ENCODE measurements at places on chromosomes 4 and X.

DNA sequence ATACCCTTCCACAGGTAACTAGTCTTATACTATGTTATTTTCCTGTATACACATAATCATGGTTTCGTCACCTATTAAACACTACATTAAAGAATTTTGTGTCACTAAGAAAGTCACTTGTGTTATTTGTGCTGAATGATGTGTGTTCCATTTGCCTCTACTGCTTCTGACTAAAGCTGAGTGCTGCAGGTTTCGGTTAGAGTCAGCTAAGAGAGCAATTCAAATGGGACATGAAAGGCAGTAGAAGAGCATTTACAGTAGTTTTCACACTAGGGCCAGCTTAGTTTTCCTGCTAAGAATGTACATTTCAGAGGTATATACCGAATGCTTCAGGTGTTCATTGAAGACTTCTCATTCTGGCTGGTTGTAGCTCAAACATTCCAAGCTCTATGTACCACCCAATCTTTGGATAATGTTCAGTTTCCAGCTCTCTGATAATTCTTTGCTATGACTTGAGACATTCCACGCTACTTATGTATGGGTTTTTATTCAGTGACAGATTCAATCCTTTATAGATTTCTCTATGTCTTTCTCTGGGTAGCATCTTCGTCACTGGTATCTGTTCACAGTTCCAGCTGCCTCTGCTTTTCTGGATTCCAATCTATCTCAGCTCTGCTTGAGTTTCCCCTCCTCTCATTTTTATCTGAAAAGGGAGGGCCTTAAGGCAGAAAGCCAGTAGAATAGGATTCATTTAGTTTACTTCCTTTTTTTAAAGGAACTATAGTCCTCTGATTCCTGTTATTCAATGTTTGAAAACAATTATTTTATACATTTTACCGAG, 164.4 kb downstream of the CXXC4 start:
- no peaks in the 10 kb centered on the region for H3K4me1 ChIP-seq
- no peaks in the 10 kb centered on the region for H3K36me3 ChIP-seq
- H3K27ac ChIP-seq, result no peak overlapping the region
- no peaks in the 10 kb centered on the region for H3K27me3 ChIP-seq
- no peak for DNase-seq

GRCh38 chrX:131747173-131747572, 203.3 kb downstream of the OR13H1 start:
- H3K4me1 ChIP-seq, result no peaks in the 10 kb centered on the region
- no peak overlapping the region for H3K4me3 ChIP-seq
- H3K27ac ChIP-seq, result no peak overlapping the region
- no peaks in the 10 kb centered on the region for H3K27me3 ChIP-seq
- no peak for DNase-seq

- H3K4me1 ChIP-seq, result no peaks in the 10 kb centered on the region
- no peak for DNase-seq
- H3K27me3 ChIP-seq, result no peaks in the 10 kb centered on the region
- H3K27ac ChIP-seq, result no peak overlapping the region
- H3K4me3 ChIP-seq, result no peak overlapping the region
- no peaks in the 10 kb centered on the region for H3K36me3 ChIP-seq
Measured at GRCh38 chr4:54014666-54015160, 49.7 kb downstream of the CHIC2 start.

GRCh38 chrX:21398426-21398825, 24.2 kb downstream of the CNKSR2 start:
- H3K4me3 ChIP-seq, result no peak overlapping the region
- no peak for DNase-seq
- H3K4me1 ChIP-seq, result no peaks in the 10 kb centered on the region
- H3K36me3 ChIP-seq, result no peaks in the 10 kb centered on the region

- H3K36me3 ChIP-seq, result no peaks in the 10 kb centered on the region
- H3K4me3 ChIP-seq, result no peak overlapping the region
- DNase-seq, result no peak
- peaks cover 6% of the 10 kb centered on the region for H3K4me1 ChIP-seq
- no peaks in the 10 kb centered on the region for H3K27me3 ChIP-seq
- H3K27ac ChIP-seq, result no peak overlapping the region
Measured at GRCh38 chr4:74093981-74094623, 4.9 kb downstream of the CXCL2 start.

GRCh38 chr4:148776941-148777340, 334.7 kb upstream of the NR3C2 start:
- H3K27me3 ChIP-seq, result no peaks in the 10 kb centered on the region
- no peaks in the 10 kb centered on the region for H3K4me1 ChIP-seq
- H3K36me3 ChIP-seq, result no peaks in the 10 kb centered on the region
- H3K4me3 ChIP-seq, result no peak overlapping the region
- no peak overlapping the region for H3K27ac ChIP-seq

DNA sequence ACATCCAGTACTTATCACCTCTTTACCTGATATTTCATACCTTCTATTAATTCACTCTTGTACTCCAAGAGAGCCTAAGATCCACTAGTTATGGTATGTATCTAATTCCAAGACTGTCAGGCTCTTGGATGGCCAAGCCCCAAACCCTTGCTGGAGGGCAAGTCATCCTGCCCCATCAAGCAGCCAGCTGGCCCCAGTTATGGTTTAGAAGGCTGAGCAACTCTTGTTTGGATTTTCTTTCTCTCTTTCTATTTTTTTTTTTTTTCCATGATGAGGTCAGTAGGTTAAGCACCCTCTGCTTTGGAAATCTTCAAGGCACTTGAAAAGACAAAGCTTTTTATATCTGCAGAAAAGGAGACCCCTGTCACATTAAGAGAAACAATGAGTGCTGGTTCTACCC, 10.9 kb upstream of the FGF16 start:
- DNase-seq, result no peak
- H3K4me1 ChIP-seq, result no peaks in the 10 kb centered on the region
- no peak overlapping the region for H3K27ac ChIP-seq
- no peaks in the 10 kb centered on the region for H3K36me3 ChIP-seq

DNA sequence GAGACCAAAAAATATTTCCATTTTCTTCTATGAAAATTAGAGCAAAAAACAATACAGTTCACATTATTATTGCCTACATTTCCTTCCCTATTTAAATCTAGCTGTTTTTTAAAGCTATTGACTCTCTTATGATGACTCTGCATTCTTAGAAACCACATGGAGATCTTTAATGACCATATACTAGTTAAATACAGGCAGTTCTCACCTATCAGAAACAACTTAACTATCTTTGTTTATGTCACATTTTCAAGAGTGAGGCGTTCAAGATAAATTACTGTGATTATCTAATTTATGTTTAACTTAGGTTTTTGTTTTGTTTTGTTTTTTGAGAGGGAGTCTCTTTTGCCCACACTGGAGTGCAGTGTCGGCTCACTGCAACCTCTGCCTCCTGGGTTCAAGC, 3.0 kb downstream of the CISD2 start:
- no peak overlapping the region for H3K4me3 ChIP-seq
- DNase-seq, result no peak
- H3K27me3 ChIP-seq, result no peaks in the 10 kb centered on the region
- peaks cover 20% of the 10 kb centered on the region for H3K4me1 ChIP-seq

GRCh38 chr4:8261851-8262535, 7.6 kb upstream of the HTRA3 start:
- H3K36me3 ChIP-seq, result no peaks in the 10 kb centered on the region
- H3K27me3 ChIP-seq, result no peaks in the 10 kb centered on the region
- no peak for DNase-seq
- no peak overlapping the region for H3K27ac ChIP-seq
- peaks cover 14% of the 10 kb centered on the region for H3K4me1 ChIP-seq
- no peak overlapping the region for H3K4me3 ChIP-seq

DNA sequence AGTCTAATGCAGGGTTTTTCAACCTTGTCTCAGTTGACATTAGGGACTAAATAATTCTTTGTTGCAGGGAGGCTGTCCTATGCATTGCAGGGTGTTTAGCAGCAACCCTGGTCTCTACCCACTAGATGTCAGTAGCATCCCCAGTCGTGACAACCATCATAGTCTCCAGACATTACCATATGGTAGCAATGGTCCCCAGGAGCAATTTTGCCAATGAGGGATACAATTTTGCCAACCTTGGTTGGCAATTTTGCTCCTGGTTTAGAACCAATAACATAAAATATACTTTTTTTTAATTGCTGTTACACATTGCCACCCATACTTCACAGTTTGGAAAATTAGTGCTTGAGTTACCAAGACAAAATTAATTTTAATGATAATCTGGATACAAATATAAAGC, 6.0 kb downstream of the EREG start:
- peaks cover 5% of the 10 kb centered on the region for H3K4me1 ChIP-seq
- no peak overlapping the region for H3K27ac ChIP-seq
- no peak for DNase-seq
- H3K4me3 ChIP-seq, result no peak overlapping the region

DNA sequence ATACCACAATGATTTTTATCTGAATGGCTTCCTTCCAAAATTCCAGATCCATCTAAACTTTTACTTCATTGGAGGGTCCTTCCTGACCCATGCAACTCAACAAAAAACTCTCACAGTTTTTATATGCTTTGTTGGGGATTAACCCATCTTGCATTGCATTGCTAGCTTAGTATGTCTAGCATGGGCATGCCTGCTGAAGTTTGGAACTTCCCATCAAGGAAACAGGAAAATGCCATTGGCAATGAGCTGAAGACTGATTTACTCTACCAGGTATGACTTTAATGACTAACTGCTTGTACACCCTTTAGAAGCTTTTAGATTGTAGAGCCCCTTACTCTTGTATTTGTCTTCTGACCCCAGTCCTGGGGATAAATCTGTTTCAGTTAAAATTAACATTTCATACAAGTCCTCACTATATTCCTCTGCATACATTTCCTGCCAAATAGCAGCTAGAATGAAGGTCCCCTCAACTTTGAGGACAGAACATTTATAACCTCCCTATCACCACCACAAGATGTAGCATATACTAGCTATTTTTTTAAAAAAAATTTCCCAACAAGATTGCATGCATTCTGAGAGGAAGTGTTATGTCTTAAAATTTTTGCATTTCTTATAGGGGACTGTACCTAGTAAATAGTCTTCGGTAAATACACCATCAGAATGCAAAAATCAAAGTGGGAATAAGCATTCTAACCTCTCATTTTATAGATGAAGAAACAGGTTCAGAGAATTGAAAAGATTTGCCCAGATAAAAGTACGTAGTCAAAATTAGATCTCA, 52.5 kb upstream of the ATXN3L start:
- H3K27me3 ChIP-seq, result no peaks in the 10 kb centered on the region
- no peak overlapping the region for H3K4me3 ChIP-seq
- peaks cover 20% of the 10 kb centered on the region for H3K4me1 ChIP-seq
- DNase-seq, result no peak

GRCh38 chr4:85102606-85103005, 136.1 kb upstream of the WDFY3 start:
- no peaks in the 10 kb centered on the region for H3K4me1 ChIP-seq
- no peak for DNase-seq
- H3K27me3 ChIP-seq, result no peaks in the 10 kb centered on the region
- no peaks in the 10 kb centered on the region for H3K36me3 ChIP-seq
- no peak overlapping the region for H3K4me3 ChIP-seq
